ENCODE measurements at places on chromosomes 5 and 9. TPM values are rescaled to one million over a fixed set of nuclear protein-coding genes. Genes with fewer than 3 reads are reported as not detected.

GRCh38 chr9:111974092-111974681, 77.6 kb downstream of the UGCG start:
- DNase-seq = no peak

DNA sequence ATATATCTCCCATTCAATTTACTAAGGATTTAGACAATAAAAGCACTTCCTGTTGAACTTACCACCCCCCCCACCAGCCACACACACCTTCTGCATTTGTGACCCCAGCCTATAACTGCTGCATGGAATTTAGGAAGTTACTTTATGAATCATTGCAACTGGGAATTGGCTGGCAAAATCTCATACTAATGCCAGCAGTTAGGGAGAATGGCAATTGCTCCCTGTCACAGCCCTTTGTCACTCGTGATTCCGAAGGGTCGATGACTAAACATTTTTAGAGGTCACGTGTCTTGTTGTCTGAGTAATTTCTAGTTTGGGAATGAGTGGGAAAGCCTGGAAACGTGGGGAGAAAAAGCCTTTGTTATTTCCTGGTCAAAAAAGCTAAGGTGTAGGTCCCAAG, 46.6 kb upstream of the PCA3 start:
- no peak for DNase-seq

PCDHB10 gene
- 2.0 TPM for total RNA-seq

GRCh38 chr5:137022043-137022442, 477.1 kb downstream of the SPOCK1 start:
- DNase-seq = peak; percentile 73

GRCh38 chr5:112065781-112066180, 308.8 kb upstream of the NREP start:
- DNase-seq = no peak

- DNase-seq = peak; percentile 92
These were observed 75.1 kb downstream of the FGF18 start for GRCh38 chr5:171494452-171495121.

PLAA gene
- total RNA-seq = 26.4 TPM

SIMC1 gene
- total RNA-seq = 9.7 TPM

GABRA6 gene
- total RNA-seq = not detected

- DNase-seq = no peak
These were observed 43.7 kb upstream of the RFX3 start for GRCh38 chr9:3569529-3569928.

SMC5 gene
- 15.4 TPM for total RNA-seq

GRCh38 chr5:69167493-69167855, 524 bp downstream of the CCNB1 start:
- DNase-seq = no peak

- DNase-seq = no peak
These were observed 3.7 kb upstream of the PAPPA start for GRCh38 chr9:116149844-116150243.

DNA sequence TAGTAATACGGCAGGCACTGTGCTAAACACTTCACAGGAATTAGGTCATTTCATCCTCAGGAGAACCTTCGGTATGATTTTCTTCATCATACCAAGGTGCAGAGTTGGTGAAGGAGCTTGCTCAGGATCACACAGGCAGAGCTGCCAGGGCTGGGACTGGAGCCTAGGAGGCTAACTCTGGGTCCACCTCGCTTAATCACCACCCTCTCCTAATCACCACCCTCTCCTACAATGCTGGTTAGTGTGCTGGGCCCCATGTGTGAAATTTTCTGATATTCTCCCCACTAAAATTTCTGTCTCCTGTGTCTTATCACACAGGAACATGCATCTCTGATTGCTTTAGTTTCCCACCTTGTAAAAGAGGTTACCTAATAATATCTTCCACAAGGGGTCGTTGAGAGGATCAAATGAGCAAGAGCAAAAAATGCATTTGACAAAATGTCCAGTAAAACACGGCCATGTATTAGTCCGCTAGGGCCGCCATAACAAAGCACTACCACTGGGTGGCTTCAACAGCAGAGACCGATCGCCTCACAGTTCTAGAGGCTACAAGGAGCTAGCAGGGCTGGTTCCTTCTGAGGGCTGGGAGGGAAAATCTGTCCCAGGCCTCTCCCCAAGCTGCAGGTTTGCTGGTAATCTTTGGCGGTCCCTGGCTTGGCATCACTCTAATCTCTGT, 128.2 kb upstream of the NFIB start:
- DNase-seq = no peak

GRCh38 chr5:53180538-53180937, 71.0 kb upstream of the MOCS2 start:
- DNase-seq = no peak

RLN1 gene
- total RNA-seq = 0.32 TPM

- no peak for DNase-seq
These were observed 169.5 kb upstream of the POC5 start for GRCh38 chr5:75886706-75887105.

GRCh38 chr5:141369994-141370848, at the start of gene PCDHGB3:
TSS of gene PCDHGB3 (plus strand) at chr5:141370242. CDS start at chr5:141370395, 153 bp downstream.
- DNase-seq = peak; percentile 68

CNTNAP3 gene
- 16.3 TPM for total RNA-seq

- DNase-seq = no peak
These were observed 19.9 kb downstream of the MACROH2A1 start for GRCh38 chr5:135379046-135379654.

DNA sequence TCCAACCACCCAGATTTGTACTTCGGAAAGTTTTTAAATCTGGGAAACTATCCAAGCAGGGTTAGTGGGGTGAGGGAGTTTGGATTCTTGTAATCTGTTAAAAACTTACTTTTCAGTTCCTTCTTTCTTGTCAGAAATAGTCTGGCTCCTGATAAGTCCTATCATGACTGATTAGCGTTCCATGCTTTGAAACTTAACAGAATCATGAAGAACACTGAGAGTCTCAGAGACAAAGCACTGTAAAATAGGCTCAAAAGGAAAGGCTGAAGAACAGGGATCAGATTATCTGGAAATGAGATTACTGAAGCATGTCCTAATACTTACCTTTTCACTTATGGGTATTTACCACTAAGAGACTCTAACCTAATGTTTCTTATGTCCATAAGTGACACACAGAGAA, 242.5 kb downstream of the ARRDC3 start:
- no peak for DNase-seq

DNA sequence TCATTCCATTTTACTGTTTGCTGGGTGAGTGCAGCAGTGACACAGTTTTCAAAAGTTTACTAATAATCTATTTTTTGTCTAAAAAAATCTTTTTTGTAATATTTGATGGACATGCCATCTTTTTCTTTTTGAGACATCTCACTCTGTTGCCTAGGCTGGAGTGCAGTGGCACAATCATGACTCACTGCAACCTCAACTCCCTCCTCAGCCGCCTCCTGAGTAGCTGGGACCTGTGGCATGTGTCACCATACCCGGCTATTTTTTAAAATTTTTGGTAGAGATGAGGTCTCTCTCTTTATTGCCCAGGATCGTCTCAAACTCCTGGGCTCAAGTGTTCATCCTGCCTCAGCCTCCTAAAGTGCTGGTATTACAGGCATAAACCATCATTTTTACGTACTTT, 86.0 kb downstream of the KDM4C start:
- DNase-seq = no peak

GRCh38 chr9:738209-738915, 103.1 kb upstream of the DMRT1 start:
- peak; percentile 75 for DNase-seq

ARHGEF37 gene
- total RNA-seq = 23.0 TPM

- no peak for DNase-seq
These were observed 156.5 kb downstream of the ERCC6L2 start for GRCh38 chr9:96031916-96032534.
